ENCODE measurements at places on chromosomes 6 and 20.

GRCh38 chr6:143774347-143774746 lies 68.8 kb upstream of the LTV1 start:
- DNase-seq: no peak

GRCh38 chr20:9166153-9166780 lies 97.4 kb downstream of the PLCB4 start:
- no peak for DNase-seq

DNA sequence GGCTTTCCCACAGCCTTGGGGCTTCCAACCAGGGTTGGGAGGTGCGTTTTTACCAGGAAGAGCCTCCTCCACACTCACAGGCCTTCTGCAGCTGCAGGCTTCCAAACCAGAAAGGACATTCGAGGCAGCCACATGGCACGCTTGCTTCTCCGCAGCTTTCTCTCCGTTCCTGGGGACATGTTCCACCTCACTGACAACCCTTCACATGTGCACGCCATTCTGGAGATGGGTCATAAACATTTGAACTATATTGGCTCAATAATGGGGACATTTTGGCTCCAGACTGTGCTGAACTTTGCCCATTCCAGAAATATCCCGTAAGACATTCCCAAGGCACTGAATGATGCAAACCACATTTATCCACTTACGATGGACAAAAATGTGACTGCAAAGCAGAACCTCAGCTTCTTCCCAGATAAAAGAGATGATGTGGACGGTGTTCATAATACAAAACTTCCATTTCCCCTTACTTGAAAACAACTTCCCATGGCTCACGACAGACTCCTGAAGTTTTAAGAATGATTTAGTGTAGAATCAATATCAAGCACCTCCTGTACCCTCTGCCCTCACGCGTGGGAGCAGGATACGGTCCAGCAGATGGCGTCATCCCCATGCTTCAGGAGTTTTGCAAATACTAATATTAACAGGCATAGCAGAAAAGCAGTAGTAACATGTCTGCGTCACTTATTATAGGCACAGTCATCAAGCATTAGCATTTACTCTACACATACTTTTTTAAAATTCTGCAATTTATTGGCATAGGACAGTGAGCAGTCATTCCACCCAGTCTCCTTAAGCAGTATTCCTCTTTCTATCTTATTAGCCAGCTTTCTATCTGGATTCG lies 25.4 kb upstream of the FOXF2 start:
- DNase-seq: no peak

DNA sequence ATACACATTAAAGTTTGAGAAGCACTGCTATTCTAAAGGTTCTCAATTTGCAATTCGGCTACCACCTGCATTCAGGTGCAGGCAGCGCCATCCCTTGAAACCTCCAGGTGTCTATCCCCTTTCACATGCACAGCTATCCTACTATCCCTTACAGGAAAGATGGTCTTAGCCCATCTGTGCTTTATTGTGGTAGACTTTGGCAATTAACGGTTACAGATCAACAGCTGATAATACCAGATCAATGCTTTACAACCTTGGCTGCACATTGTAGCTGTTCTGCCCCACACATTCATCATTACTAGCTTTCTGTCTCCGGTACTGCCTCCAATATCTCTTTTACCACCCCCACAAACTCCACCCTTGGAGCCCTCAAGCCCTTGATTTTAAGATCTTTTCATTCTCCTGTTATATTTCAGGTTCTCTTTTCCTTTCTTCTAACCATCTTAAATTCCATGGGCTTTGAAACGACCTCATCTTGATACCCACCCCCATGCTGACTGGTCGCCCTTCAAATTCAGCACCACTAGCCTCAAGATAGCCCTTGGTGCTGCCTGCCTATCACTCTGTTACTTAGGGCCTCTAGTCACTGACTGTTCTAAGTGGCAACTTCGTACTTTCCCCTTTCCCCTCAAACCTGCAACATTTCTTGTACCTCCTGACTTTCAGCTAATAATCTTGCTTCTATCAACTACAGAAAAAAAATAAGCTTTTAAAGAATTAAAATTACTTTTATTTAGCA lies 50.8 kb downstream of the SPTLC3 start:
- no peak for DNase-seq

GRCh38 chr20:49701916-49702315 lies 11.8 kb downstream of the B4GALT5 start:
- DNase-seq: no peak

DNA sequence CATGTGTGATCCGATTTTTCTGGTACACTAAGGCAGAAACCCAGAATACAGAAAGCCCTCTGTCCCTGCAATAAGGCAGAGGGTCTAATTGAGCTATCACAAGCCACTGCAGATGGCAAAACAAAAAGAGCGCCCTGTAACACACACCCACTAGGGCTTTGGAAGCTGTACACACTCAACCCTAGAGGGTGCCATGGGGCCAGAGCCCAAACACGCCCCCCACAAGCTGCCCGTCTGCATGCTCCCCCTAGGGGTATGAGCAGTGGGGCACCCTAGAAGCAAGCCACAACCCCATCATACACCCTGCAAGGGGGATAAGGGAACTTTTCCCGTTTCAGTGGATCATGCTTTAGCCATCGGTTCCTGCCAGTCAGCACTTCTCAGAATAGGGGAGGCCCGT lies 62.2 kb upstream of the PDE10A start:
- DNase-seq: no peak

GRCh38 chr6:16747232-16748024 lies 13.8 kb downstream of the ATXN1 start:
- peak; percentile 34 for DNase-seq

DNA sequence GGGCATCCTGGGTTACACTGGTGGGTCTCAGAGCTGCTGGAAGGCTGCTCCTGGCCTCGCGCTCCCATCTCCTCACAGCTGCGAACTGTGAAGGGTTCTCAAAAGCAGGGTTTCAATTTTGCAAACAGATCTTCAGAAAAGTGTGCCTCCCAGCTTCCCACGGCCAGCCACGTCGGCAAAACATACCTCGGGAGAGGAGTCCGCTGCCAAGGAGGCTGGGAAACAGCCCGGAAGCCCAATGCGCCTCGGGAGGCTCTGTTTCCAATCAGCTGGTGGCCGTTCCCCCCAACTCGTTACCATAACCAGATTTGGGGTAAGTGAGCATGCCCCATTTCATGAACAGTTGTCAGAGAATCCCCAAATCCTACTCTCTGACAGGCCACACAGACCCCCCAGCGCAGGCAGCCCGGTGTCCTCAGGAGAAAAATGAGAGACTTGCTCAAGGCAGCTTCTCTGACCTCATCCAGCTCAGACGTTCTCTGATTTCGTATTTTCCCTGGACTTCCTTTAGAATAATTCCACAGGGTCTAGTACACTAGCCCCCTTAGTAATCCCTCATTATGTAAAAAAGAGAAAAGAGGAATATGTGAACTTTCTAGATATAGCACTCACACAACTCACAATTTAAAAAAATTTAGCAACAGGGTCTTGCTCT lies 98.4 kb downstream of the SNX5 start:
- peak; percentile 47 for DNase-seq

GRCh38 chr20:46388201-46388836 lies 18.1 kb downstream of the ELMO2 start:
- no peak for DNase-seq

DNA sequence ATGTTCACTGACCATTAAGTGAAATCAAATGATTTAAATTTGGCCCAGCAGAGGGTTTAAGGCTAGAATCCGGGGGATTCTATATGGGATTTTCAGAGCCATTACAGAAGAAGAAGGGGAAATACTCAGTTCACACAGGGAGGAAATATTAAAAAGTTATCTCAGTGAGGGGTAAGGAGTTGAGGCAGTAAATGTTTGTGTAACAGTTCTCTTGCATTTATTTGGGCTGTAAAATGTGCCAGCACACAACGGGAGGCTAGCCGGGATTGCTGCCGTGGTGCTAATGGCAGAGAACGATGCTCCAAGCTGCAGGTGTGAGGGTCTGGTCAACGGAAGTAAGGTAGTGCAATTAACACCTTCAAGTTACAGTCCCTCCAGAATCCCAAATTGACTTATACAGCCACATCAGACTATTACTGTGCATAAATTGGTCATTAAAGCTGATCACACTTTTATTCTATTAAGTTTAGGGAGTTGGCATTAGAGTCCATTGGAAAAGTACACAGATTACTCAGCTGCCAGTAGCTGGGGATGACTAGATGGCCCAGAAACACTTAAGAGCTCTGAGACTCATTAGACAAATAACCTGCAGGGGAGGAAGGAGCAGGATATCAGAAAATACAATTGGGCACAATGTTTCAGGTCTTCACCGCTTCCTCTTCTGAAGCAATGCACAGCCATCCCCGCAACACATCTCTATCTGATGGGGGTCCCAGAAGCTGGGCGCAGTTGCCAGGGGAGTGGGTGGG lies 31.3 kb downstream of the PPP1R3G start:
- no peak for DNase-seq

DNA sequence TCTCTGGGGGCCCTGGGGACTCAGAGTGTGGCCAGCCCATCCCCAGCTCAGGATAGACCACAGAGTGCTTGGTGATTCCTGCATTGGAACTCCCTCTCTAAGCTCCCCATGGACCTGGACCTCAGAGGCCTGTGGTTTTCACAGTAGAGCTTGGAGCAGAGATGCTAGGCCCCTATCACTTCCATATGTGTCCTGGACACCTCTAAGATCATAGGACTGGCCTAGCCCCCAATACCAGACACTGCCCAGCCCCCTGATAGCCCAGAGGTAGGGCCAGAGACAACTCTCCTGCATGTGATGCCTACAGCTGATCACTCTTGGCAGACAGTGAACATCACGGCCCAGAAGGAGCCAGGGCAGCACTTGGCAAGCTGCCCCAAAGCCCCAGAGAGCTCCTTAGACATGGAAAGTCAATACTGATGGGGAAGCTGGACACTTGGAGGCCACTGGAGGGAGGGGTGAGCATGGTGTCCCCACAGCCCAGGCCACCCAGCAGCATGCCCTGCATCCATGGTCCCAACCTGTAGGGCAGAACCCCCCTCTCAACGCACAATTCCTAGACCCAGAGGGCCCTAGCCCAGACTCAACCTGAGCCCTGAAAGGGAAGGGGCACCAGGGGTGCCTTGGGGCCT lies 27.1 kb downstream of the UBD start:
- DNase-seq: no peak

Measured in AG08396 (cell line).